Retina (tissue), 1 donor: ENCODE measurements at places on chromosomes 6 and 20.

DNA sequence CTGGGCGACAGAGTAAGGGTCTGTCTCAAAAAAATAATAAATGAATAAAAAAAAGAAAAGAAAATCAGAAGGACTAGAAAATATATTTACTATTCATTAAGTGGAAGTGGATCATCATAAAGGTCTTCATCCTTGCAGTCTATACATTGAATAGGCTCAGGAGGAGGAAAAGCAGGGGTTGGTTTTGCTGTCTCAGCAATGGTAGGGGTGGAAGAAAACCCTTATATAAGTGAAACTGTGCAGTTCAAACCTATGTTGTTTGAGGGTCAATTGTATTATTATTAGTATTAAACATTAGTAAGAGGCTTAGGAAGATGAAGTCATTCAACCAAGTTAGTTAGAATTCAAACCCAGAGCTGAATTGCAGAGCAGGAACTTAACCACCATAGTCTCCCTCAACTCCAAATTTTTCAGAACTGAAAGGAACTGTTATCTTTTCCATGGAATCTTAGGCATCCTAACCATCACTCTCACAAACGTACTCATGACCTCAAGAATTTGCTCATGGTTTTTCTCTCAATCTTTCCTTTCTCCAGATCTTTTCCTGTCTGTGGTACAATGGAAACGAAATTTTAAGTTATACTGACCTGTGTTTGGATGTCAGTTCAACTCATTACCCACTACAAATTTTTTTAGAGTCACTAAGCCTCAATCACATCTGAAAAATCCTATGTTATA is 7.7 kb upstream of the SMIM13 start:
- no peak for DNase-seq

DNA sequence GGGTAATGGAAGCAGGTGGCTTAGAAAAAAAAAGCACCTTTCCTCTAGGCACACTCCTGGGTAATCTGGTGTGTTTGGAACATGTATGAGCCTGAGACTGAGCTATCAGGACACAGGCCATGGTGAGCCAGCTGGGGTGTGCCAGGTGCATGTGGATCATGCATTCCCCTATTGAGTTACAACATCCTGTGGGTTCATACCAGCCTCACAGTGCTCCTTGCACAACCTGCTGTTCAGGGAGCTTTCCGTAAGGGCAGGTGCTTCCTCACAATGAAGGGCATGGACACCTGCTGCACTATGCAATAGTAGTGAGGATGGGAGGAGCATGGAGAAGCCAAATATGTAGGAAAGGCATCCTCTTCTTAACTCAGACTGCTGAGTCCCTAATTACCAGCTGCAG is 197.2 kb upstream of the SUPT3H start:
- DNase-seq: no peak

GRCh38 chr6:14585689-14586088 is 468.1 kb downstream of the CD83 start:
- DNase-seq: no peak

GRCh38 chr6:37972994-37973757 is 153.6 kb downstream of the ZFAND3 start:
- DNase-seq: no peak

GRCh38 chr20:59105581-59105980 is 58.0 kb upstream of the ZNF831 start:
- no peak for DNase-seq

GRCh38 chr6:107542192-107542668 is 52.3 kb downstream of the SOBP start:
- no peak for DNase-seq

DNA sequence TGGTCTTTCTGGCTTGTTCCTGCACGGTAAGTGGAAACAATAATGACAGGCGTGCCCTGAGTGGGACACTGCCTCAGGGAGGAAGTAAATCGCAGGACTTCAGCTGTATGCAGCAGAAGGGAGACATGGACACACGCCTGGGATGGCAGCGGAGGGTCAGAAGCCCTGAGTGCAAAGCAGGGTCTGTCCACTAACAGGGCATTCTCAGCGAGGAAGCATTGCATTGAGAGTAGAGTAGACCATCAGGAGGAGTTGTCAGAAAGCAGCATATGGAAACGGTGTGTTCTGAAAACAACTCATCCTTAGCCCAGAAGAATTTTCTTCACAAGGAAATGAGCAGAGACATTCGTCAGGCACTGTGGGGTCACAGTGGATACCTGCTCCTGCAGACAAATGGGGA is 134.0 kb downstream of the SYNDIG1 start:
- no peak for DNase-seq

DNA sequence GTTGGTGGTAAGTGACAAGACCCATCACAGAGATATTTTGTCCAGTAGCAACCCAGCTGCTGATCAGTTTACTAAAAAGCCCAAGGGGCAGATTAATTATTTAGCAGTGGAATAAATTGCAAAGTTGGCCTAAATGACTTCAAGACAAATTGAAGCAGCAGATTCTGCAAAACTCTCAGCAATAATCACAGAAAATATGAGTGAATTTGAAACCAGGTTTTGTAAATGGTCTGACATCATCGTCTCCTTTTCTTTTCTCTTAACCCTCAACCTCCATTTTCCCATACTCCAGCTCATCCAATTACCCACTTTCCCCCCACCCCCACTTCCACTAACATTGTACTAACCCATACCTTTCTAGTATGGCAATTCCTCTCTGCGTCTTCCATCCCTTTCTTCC is 11.3 kb upstream of the PTPRK start:
- DNase-seq: no peak

GRCh38 chr6:25749837-25750236 is 4.7 kb upstream of the SLC17A4 start:
- DNase-seq: no peak

GRCh38 chr20:41287327-41287726 is 30.2 kb downstream of the ZHX3 start:
- DNase-seq: no peak

DNA sequence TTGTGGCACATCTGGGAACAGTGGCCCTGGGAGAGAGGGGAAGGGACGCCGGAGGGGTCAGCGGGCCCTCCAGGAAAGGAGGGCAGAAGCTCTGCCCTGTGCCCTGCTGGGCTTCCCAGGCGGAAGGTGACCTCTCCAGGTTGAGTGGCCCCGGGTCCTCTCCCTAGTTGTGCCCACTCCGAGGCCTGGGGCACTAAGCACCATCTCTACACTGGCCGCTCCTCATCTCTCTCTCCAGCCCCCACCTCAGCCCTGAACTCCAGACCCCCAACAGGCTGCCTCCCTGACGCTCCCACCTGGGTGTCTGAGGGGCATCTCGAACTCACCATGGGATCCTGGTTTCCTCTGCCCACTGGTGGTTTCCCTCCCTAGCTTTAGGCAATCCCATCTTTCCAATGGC is 18.1 kb downstream of the KCNG1 start:
- DNase-seq: no peak

GRCh38 chr6:44456966-44457292 is 69.4 kb downstream of the CDC5L start:
- DNase-seq: no peak

GRCh38 chr6:85660181-85660611 is 17.5 kb upstream of the SYNCRIP start:
- DNase-seq: peak; percentile 40
